ENCODE measurements at places on chromosomes 6 and 20.

DNA sequence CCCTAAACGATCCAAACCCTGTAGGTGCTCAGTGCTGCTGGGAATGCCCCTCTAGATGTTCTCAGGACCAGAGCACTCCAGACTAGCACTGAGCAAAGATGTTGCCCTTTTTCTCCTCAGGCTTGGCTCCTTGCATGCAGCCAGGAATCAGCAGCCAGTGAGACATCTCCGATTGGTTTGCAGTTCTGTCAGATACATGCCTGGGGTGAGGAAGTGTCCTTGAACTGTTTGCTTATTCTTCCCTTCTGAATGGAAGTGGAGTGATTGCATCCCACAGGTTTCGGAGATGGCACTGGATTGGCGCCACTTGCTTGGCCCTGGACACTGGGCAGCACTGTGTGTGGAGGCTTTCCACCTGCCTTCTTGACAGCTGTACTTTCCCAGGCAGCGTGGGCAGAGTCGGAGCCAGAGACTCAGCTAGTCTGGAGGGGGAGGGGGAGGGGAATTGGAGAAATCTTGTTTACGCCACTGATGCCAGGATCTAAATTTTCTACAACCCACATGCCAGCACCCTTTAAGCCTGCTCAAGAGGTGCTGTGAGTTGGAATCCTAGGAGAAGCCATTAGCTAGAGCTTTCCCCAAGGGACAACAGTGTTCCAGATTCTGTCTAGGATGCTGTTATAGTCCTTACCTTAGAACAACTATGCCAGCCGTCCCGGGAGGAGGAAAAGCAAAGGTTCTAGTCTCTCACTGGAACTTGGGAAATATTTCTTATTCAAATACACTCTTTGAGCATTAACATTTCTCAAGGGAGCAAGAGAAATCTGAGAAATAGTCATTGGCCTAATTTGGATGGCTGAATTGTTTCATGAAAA, 49.2 kb upstream of the SASH1 start:
- no peak for DNase-seq

DNA sequence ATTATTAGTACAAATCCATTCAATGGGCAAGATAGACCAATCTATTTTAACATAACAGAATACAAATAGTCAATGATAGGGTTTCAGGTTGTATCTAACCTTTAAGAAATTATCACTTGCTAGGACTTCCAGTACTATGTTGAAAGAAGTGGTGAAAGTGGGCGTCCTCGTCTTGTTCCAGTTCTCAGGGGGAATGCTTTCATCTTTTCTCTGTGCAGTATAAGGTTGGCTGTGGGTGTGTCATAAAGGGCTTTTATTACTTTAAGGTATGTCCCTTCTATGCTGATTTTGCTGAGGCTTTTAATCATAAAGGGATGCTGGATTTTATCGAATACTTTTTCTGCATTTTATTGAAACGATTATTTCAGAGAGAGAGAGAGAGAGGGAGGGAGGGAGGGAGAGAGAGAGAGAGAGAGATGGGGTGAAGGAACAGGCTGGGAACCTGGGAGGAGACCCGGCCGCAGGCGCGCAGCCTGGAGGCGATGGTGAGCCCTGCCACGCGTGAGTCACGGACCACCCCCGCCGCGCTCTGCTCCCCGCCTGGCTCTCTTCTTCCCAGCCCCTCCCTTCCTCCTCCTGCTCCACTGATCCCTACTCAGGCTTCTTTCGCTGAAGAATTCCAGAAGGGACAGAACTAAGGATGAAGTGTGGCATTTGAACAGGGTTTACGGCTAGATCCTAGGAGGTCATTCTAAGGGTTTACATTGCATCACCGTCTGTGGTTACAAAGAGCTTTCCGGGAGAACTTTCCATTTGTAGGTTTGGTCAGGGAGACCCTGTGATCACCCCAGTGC, 45.5 kb upstream of the HLA-E start:
- DNase-seq = no peak

- no peak for DNase-seq
These were observed 739.7 kb upstream of the POU3F2 start for GRCh38 chr6:98094696-98095095.

GRCh38 chr6:35443341-35444030, 8.7 kb upstream of the FANCE start:
- DNase-seq = no peak

DNA sequence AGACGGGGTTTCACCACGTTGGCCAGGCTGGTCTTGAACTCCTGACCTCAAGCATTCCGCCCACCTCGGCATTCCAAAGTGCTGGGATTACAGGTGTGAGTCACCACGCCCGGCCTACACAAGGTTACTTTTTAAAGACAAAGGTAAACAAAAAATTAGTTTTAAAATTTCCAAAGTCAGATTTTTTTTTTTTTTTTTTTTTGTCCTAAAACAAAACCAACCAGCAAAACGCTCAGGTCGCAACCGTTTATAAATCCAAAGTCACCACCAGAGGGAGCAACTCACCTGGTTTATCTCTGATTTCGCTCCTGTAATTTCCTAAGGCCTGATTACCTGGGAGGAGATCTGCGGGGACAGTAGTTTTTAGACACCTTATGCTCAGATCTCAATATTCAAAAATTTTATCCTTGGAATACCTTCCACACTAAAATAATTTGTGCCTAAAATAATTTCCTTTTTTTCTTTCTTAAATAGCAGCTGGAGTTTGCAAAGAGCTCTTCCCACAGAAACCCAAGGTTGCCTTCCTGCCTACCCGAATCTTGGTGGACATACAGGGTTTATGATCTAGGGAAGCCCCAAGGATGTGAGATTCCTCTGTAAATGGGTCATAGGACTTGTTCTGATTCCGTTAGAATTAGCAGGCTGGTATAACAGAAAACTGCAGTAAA, 19.8 kb upstream of the TREM1 start:
- DNase-seq = no peak

DNA sequence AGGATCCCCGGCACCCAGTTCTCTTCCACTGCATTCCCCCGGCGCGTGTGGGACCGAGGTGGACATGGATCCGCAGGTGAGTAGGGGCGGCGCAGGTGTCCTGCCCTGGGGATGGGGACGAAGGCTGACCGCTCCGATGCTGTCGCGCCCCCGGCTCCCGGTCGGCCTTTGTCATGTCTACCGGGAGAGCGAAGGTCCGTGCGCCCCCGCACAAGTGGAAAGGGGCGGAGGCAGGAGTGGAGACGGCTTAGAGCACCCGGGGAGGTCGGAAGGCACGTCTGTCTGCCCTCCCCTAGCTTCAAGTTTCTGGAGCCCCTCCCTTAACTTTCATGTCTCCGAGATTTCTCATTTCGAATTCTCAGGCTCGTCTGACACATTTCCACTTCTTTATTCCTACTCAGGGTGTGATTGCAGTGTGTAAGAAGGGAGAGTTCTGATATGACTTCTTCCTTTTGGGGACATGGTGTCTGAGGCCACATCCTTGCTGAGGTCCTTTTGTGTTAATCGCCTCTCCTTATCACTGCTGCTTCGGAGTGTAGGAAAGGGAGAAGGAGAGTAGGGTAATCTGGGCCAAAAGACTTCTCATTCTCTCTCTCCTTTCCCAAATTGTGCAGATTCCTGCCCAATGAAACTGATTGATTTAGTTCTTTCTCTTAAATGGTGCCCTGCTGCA, 435 bp downstream of the KIFC1 start:
- DNase-seq = no peak
